ENCODE measurements at places on chromosomes 6 and 20. TPM values are rescaled to one million over a fixed set of nuclear protein-coding genes. Genes with fewer than 3 reads are reported as not detected.
A peak's percentile ranks its signal among the peaks of the same experiment; 100 is the strongest.

DNA sequence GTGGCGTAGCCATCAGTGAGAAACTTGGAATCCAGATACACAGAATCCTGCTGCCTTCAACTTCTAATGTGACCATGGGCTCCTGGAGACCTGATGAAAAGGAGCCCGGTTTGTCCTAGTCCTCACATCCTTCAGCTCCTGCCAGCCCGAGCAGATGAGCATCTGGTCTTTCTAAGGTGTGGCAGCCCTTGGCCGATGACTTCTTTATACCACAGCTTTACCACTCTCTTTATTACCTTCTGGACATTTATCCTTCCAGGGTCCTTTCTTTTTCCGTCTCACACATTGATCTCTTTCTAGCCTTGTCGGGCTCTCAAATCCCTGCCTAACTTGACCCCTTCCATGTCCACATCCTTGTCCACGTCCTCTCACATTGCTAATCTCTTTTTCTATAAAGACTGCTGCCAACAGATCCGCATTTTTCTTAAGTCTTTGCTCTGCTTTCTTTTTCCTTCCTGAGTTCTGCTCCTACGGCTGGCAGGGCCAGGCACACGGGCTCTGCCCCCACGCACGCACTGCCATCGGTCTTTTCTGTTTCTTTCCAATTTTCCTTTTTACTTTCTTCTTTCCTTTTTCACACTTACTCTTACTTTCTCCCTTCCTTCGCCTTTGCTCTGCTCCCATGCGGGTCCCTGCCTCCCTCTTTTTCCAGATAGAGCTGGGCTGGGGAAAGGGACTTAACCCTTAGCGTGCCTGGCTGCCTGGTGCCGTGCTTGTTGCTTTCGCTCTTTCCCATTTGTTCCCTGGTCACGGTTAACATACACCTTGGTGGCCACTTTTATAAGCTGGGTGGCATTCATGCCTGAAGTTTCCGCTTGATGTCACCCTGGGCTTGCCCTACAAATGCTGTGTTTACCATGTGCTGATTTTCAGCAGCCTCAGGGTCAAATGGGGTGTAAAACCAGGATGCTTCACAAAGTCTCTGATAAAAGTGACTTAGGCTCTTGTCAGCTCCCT lies 9.4 kb upstream of the GMPR start:
- DNase-seq: peak; percentile 22

- no peak for DNase-seq
Measured at GRCh38 chr6:45305546-45305945, 22.6 kb upstream of the RUNX2 start.

GRCh38 chr6:129184808-129185366 lies 301.9 kb downstream of the LAMA2 start:
- no peak for DNase-seq

- DNase-seq: no peak
Measured at GRCh38 chr20:51084593-51085377, 61.9 kb upstream of the KCNG1 start.

GRCh38 chr6:5730585-5731263 lies 276.0 kb downstream of the NRN1 start:
- no peak for DNase-seq

GRCh38 chr6:12679341-12679740 lies 37.2 kb upstream of the PHACTR1 start:
- peak; percentile 6 for DNase-seq

DNA sequence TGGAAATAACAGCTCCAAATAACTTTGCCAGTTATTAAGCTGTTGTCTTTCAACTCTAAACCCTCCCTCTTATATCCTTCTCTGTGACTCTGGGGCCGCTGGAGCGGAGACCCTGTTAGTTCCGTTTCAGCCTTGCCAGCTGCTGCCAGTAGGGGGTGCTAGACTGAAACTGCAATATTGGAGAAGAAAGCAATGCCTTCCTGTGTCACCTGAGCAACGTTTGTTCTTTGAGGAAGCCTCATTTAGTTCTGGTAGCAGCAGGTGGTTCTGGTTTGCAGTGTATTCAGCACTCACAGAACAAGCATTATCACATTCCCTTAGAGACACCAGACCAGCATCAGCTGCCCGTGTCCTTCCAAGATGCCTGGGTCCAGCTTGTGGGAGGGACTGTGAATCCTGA lies 22.9 kb upstream of the JAG1 start:
- no peak for DNase-seq

GRCh38 chr6:1584996-1585668 lies 24.6 kb upstream of the FOXC1 start:
- no peak for DNase-seq

DNA sequence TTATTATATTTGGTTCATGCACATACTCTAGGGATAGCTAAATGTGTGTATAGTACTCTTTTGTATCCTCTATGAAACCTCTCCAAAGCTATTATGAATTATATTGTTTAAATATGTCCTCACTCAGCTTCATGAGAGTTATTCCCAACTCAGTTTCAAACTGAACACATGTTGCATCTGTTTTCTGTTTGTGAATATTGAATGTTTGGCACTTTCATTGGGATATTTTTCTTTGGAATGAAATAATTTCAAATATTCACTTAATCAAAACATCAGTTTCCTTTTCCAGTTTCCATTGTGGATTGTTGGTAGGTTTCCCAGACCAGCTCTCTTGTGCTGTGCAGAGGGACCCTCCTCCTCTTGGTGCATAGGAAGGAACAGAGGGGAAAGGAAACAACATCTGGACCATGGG lies 46.6 kb downstream of the HDAC2 start:
- no peak for DNase-seq

DNA sequence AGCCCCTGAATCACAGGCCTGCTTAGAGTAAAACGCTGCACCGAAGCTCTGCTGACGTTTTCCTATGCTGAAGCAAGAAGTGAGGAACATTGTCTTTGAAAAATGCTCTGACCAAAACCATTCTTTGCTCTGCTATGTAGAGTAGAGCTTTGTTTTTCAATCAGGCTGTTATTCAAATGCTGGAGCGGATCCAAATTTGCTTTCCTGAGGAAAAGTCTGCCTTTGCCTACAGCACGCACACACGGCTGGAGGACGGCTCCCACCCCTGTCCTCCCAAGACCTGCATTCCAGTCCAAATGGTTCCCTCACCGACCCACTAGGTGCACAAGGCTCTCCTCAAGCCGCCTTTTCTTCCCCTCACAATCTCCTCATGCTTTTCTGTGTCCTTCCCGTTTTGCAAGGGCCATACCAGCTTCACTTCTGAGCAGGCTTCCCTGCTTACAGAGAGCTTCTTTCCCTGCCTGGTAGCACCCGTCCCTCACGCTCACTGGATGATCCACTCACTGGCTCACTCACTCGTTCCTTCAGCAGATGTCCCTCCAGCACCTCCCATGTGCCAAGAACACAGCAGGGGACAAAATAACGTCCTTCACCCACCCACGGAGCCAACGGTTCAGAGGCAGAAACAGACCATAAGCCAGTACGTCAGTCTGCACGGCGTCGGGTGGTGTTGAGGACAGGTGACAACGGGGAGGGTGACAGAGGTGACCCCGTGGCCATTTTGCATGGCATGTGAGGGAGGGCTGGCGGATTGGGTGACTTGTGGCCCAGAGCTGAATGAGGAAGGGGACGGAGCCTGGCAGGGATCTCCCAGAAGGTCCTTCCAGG lies 137.9 kb upstream of the NEDD9 start:
- no peak for DNase-seq

The ADGRF4 gene
- total RNA-seq: 9.2 TPM

The GGT7 gene
- total RNA-seq: 9.8 TPM

The IL17F gene
- not detected for total RNA-seq

The SRSF12 gene
- total RNA-seq: 7.3 TPM
